ENCODE measurements at places on chromosomes 2 and 18. TPM values are rescaled to one million over a fixed set of nuclear protein-coding genes. Genes with fewer than 3 reads are reported as not detected.

The PRKCE gene
- total RNA-seq = 208 TPM

The DAW1 gene
- 2.7 TPM for total RNA-seq

The CNTNAP5 gene
- total RNA-seq = 47.1 TPM

The TRIM43 gene
- not detected for total RNA-seq

The EIF2AK3 gene
- 25.2 TPM for total RNA-seq

Data from dorsolateral prefrontal cortex (tissue), 122 donors.